A549 treated with dexamethasone at 1 μM for 4 hours (cell line): ENCODE measurements at places on chromosomes 1 and 21. TPM values are rescaled to one million over a fixed set of nuclear protein-coding genes. Genes with fewer than 3 reads are reported as not detected.

Gene PINK1
- total RNA-seq = 25.5 to 33.7 TPM (median 29.5 TPM) in 5 replicates

Gene TEKT2
- total RNA-seq = 0.06 TPM in 1 of 5 replicates, not detected in the others

Gene GNB1
- 202 to 248 TPM (median 232 TPM) in 5 replicates for total RNA-seq

Gene FALEC
- 0.19 to 0.24 TPM in 2 of 5 replicates, not detected in the others for total RNA-seq

Gene GUCA2B
- total RNA-seq = 0.20 to 0.37 TPM (median 0.23 TPM) in 3 of 5 replicates, not detected in the others

Gene OR2L13
- not detected in 5 replicates for total RNA-seq

Gene GCSAML
- total RNA-seq = not detected in 5 replicates

Gene FMN2
- total RNA-seq = 3.2 to 4.3 TPM (median 3.6 TPM) in 5 replicates

Gene CFHR5
- total RNA-seq = not detected in 5 replicates

Gene LYPD8
- total RNA-seq = 0.08 to 0.12 TPM (median 0.11 TPM) in 4 of 5 replicates, not detected in the other

Gene SLC66A1
- 15.8 to 22.6 TPM (median 21.1 TPM) in 5 replicates for total RNA-seq

Gene PRDM16
- total RNA-seq = 0.17 to 0.46 TPM (median 0.30 TPM) in 5 replicates

Gene PROK1
- total RNA-seq = not detected in 5 replicates

Gene FCRL6
- not detected in 5 replicates for total RNA-seq

Gene ZNF593OS
- 0.10 to 0.70 TPM in 2 of 5 replicates, not detected in the others for total RNA-seq

Gene CFAP74
- total RNA-seq = 0.02 to 0.08 TPM in 2 of 5 replicates, not detected in the others

Gene RAB7B
- 0.56 to 1.7 TPM (median 0.95 TPM) in 5 replicates for total RNA-seq

Gene PRR9
- total RNA-seq = 0.10 TPM in 1 of 5 replicates, not detected in the others

Gene EFHD2
- total RNA-seq = 207 to 322 TPM (median 289 TPM) in 5 replicates

Gene LSM10
- total RNA-seq = 34.8 to 44.9 TPM (median 38.9 TPM) in 5 replicates

Gene GUCA2A
- not detected in 5 replicates for total RNA-seq

Gene IQCC
- 1.5 to 2.5 TPM (median 1.9 TPM) in 5 replicates for total RNA-seq

Gene PHLDA3
- 87.4 to 145 TPM (median 125 TPM) in 5 replicates for total RNA-seq

Gene MAP3K7CL
- 1.4 to 1.9 TPM (median 1.8 TPM) in 5 replicates for total RNA-seq

Gene SPATC1L
- total RNA-seq = 0.54 to 0.73 TPM (median 0.65 TPM) in 5 replicates

Gene NR1I3
- total RNA-seq = not detected in 5 replicates

Gene NKAIN1
- 1.0 to 1.4 TPM (median 1.1 TPM) in 5 replicates for total RNA-seq

Gene PCBP3
- 0.89 to 1.2 TPM (median 0.96 TPM) in 5 replicates for total RNA-seq

Gene C1orf116
- total RNA-seq = 3.9 to 6.8 TPM (median 5.9 TPM) in 5 replicates

Gene NCMAP
- total RNA-seq = 0.05 to 0.09 TPM (median 0.08 TPM) in 5 replicates

Gene SPRR2A
- total RNA-seq = 0.12 TPM in 1 of 5 replicates, not detected in the others

Gene LINGO4
- not detected in 5 replicates for total RNA-seq

Gene EFNA3
- 12.6 to 15.3 TPM (median 13.8 TPM) in 5 replicates for total RNA-seq

Gene NAXE
- total RNA-seq = 148 to 167 TPM (median 154 TPM) in 5 replicates

Gene FAM167B
- total RNA-seq = 0.55 to 0.82 TPM (median 0.63 TPM) in 5 replicates

Gene LCE2C
- total RNA-seq = not detected in 5 replicates

Gene RHOU
- total RNA-seq = 15.0 to 18.8 TPM (median 17.7 TPM) in 5 replicates

Gene KDF1
- 0.15 to 0.31 TPM (median 0.26 TPM) in 5 replicates for total RNA-seq

Gene LCE6A
- not detected in 5 replicates for total RNA-seq

Gene SPRR3
- total RNA-seq = not detected in 5 replicates

Gene CYB561D1
- total RNA-seq = 3.8 to 5.1 TPM (median 4.5 TPM) in 5 replicates

Gene NPL
- total RNA-seq = 0.63 to 1.2 TPM (median 0.78 TPM) in 5 replicates

Gene IFI44
- 0.15 to 0.82 TPM (median 0.62 TPM) in 5 replicates for total RNA-seq

Gene TEX38
- total RNA-seq = not detected in 5 replicates

Gene KCNA3
- total RNA-seq = not detected in 5 replicates

Gene CELA3B
- not detected in 5 replicates for total RNA-seq

Gene PLPPR5
- total RNA-seq = not detected in 5 replicates

Gene CACHD1
- 1.3 to 1.6 TPM (median 1.5 TPM) in 5 replicates for total RNA-seq

Gene BRDT
- not detected in 5 replicates for total RNA-seq

Gene HCRTR1
- total RNA-seq = not detected in 5 replicates

Gene OR14K1
- total RNA-seq = not detected in 5 replicates

Gene PAQR6
- 2.4 to 4.7 TPM (median 2.8 TPM) in 5 replicates for total RNA-seq

Gene PAQR7
- total RNA-seq = 4.8 to 8.7 TPM (median 7.7 TPM) in 5 replicates
